Ammon's horn (tissue), 1 donor: ENCODE measurements at places on chromosomes 3 and 15.

- no peak for DNase-seq
Observed at GRCh38 chr3:112546216-112546759, 15.5 kb downstream of the ATG3 start.

GRCh38 chr3:38816026-38816425 lies at the start of gene SCN10A:
SCN10A (minus strand) TSS chr3:38816217; CDS start chr3:38794010, 22,207 bp downstream.
- no peak for DNase-seq

DNA sequence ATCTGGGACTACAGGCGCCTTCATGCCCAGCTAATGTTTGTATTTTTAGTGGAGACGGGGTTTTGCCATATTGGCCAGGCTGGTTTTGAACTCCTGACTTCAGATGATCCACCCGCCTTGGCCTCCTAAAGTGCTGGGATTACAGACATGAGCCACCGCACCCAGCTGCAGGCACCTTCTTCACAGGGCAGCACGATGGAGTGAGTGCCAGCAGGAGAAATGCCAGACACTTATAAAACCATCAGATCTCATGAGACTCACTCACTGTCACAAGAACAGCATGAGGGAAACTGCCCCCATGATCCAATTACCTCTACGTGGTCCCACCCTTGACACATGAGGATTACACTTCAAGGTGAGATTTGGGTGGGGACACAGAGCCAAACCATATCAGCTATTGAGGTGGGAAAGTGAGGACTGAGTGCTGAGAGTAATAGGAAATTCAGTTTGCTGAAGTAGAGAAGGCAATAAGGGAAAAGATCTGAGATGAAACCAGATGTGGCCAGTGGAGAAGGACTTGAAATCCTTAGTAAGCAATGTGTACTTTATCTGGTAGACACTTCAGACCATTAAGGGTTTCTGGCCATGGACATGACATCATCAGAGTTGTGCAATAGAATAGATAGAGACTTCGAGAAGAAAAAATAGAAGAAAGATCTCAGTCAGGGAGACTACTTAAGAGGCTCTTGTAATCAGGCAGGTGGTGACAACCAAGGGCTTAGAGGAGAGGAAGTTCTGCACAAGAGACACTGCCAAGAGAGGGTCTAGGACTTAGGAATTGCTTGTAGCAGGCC lies 18.1 kb upstream of the ATP13A5 start:
- no peak for DNase-seq

DNA sequence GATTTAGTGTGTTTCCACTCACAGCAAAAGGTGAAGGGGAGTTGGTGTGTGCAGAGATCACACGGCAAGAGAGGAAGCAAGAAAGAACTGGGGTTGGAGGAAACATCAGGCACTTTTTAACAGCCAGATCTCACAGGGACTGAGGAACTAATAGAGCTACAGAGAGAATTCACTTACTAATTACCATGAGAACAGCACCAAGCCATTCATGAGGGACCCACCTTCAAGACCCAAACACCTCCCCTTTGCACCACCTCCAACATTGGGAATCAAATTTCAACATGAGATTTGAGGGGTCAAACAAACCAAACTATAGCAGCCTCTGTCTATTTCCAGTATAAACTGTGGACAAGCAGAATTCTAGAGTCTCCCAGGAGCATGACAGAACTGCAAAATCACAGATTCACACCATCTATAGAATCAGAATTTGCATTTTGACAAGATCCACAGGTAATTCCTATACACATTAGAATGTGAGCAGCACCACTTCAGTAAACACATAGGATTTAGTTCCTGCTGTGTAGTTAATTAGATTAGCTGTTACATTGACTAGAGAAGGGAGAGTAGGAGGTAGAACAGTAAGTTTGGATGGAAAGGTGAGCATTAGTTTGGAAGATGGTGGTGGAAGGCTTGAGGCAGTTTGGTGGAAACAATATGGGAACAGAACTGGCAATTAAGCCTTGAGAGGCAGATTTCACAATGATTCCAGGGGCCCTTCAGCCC lies 311.7 kb downstream of the NSUN3 start:
- DNase-seq: no peak

- no peak for DNase-seq
Observed at GRCh38 chr3:175047786-175048185, 188.7 kb downstream of the NAALADL2 start.

GRCh38 chr3:123667784-123668183 lies 82.9 kb upstream of the HACD2 start:
- DNase-seq: no peak

DNA sequence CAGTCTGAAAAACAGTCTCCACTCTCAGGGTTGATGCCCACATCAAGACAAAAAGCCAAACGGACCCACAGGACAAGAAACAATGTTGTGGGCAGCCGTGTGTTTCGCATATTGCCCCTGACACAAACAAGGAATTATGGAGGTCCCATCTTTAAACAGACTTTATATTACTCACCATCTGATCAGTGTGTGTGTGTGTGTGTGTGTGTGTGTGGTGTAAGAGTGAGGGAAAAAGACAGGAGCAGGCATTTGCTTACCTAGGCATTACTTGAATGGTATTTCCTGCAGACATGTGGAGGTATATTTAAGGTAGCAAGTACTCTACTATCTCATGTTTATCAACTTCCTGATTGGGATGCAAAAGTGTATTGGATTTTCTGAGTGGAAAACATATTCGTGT lies 136.3 kb downstream of the TMCO5A start:
- DNase-seq: no peak

DNA sequence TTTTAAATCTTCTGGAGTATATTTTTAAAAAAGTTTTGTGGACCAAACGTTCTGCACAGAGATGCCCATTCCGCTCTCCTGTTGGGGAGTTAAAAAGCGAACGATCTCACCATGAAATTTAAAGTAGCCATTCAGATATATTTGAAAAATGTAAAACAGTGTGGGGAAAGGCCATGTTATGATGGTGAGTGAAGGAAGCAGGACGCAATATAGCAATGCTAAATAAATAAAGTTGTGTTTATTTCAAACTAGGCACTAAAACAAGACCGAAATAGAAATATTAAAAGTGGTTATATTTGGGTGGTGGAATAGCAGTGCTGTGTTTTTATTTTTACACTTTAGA lies 327 bp upstream of the CCDC13 start:
- no peak for DNase-seq

DNA sequence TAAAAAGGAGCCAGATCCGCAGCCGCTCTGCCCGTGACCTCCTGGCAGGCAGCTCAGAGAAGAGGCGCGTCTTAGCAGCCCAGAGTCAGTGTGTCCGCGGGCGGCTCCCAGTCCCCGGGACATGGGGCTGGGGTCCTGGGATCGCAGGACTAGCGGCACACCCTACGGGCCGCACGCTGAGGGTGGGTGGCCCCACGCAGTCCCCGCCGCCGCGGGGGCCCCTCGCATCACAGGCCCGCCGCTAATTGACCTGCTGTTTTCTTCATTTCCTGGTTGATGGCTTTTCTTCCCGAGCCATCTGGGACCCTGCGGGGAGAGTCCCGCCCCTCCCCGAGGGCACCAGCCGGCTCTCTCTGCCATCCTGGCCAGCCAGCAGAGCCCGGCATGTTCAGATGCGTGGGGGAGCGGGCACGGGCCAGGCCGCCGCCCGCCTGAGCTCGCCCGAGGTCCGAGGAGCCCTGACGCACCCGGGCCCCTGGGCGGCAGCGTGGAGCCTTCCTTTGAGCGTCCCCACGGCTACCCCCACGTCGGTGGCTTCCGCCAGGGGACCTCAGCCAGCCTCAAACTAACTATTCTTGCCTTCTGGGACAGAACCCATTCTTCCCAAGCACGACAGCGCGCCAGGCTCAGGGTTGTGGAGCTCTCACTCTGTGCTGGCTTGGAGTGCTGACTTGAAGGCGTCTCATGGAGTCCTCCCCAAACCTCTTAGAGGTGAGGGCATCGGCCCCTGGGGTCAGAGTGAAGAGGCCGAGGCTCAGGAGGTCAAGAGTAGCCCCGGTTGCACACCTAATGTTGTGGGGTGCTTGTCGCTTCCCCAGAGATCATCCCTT lies 34.6 kb upstream of the CACNA2D3 start:
- DNase-seq: no peak

DNA sequence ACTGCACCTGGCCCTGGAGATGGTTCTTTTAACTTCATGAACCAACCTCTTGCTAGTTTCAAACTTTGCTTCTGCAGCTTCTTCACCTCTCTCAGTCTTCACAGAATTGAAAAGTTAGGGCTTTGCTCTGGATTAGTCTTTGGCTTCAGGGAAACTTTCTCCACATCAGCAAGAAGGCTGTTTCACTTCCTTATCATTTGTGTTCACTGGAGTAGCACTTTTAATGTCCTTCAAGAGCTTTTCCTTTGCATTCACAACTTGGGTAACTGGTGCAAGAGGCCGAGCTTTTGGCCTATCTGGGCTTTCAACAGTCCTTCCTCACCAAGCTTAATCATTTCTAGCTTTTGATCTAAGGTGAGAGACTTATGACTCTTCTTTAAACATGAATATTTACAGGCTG lies 15.7 kb upstream of the TM2D3 start:
- no peak for DNase-seq

DNA sequence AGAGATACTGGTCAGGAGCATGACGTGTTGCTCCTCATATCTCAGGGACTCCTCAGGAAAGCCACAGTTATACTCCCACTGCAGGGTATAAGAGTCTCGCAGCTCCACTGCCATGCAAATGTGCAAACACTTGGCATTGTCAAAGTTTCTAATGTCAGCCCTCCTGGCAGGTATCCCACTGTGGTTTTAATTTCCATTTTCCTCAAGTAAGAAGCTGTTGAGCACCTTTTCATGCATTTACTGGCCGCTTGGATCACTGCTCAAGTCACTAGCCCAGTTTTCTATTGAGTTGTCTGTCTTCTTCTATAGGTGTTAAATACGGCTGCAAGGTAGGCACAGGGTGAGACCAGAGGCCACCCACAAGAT lies 41.9 kb upstream of the GRIP2 start:
- no peak for DNase-seq

GRCh38 chr3:169242708-169243513 lies 420.6 kb downstream of the MECOM start:
- no peak for DNase-seq
